ENCODE measurements at places on chromosomes 4 and X.

DNA sequence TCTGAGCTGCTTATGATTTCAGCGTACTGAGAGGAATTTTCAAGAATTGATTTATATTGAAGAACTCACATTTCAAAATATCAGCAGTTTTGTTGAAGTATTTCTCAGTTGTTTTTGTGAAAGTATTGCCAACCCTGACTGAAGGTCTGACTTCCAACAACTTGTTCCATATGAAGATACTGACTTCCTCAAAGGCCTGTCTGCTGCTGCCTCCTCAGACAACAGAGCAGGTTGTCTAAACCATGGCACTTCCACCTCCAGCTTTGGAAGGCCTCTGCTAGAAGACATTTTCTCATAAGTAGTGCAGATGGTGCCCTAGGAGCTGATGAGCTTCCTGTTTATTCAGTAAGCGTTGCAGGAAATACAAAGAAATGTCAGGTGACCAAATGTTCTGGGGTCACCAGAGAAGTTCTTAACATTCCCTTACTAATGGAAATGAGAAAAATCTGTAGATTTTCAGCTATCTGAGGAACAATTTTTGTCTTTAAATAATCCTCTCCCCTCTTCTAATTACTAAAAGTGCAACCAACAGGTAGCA is 28.8 kb downstream of the FGF2 start:
- no peak for DNase-seq

DNA sequence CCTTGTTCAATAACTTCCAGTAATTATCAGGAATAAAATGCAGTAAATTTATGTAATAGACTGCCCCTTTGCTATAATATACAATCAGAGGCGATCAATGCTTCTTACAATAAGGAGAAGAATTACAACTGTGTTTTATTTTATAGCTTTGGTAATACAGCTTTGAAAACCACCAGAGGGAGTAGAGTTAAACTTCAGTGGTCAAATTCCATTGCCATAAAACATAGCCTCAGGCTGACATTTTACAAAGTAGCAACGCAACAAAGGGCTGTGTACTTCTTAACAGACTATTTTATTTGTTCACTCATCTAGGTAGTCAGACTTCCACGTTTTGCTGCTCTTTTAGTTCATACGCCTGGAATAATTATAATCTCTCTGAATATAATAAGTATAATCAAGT is 58.5 kb downstream of the TEX13C start:
- DNase-seq = no peak

DNA sequence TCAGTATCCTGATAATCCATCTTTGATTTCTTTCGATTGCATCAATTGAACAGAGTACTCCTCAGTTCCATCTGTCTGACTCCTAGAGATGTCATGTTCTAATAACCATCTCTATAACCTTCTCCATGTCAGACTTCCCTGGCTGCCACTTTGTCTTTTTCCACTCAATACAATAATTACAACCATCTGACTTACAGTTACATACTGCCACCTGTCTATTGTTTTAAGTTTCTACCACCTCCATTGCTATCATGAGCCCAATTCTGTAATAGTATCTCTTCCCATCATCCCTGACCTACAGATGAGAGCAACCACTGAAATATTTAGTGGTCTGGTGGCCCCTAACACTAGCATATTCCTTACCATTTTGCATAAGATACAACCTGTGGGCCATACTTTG is 439.2 kb upstream of the FAM47C start:
- DNase-seq = no peak

- DNase-seq = peak; percentile 28
Measured at GRCh38 chrX:39613997-39614679, 483.6 kb downstream of the BCOR start.

DNA sequence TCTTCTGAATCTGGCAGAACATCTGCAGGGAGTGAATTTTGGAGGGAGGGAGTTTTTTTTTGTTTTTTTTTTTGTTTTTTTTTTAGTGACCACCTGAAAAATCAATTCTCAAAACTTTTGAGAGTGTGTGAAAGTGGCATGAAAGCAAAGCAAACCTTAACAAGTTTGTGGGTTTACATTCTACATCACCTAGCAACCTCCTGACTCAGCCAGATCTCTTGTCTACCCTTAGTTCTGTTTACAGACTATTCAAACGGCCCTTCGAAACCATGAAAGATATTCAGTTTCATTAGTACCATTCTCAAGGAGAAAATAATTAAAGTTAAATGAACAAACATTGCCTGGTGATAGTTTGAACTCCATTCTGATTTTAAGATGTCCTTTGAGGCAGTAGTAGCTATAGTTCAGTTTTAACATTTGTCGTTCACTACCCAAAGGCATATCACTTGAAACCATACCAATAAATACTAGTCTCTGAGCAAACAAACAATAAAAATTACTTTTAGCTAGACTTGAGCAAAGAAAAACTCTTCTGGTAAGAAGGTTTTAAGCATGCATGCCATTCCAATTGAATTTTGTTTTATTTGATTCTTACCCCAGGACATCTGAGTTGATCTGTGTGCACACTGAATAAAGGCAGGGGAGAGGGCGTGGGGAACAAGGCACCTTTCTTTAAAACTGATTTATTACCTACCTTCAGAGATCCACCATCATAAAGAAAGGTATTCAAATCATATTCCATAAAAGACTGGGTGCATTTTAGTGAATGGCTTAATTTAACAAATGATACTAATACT is 137.7 kb downstream of the ARX start:
- DNase-seq = no peak

GRCh38 chrX:123339221-123339905 is 155.3 kb downstream of the GRIA3 start:
- DNase-seq = no peak

GRCh38 chr4:20181926-20182325 is 69.8 kb upstream of the SLIT2 start:
- no peak for DNase-seq

DNA sequence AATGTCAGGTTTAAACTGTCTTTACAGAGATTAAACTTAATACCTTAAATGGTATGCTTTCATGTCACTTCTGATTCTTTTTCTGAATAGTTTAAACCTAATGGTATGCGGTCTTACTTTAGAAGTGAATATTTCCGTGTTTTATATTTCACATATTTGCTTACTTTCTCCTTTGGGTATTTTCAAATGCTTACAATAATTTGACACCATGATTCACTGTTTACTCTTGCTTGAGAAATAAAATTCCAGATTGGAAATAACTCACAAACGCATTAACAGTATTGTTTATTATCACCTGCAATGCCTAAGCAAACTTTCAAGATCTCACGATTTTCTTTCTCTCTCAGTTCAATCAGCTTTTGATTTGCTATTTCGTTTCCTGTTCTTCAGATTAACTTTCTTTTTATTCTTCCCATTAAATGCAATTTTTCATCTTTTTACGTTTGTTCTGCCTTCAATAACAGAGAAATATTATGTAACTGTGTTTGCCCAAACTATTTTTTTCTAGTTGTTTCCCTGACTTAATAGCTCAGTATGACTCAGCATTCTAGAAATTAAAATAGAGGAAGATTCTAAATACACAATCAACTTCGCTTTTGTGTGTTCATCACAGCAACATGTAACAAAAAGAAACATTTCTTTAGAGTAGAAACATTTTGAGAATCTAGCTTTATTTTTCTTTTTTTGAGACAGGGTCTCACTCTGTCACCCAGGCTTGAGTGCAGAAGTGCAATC is 955.5 kb upstream of the PRKX start:
- no peak for DNase-seq

DNA sequence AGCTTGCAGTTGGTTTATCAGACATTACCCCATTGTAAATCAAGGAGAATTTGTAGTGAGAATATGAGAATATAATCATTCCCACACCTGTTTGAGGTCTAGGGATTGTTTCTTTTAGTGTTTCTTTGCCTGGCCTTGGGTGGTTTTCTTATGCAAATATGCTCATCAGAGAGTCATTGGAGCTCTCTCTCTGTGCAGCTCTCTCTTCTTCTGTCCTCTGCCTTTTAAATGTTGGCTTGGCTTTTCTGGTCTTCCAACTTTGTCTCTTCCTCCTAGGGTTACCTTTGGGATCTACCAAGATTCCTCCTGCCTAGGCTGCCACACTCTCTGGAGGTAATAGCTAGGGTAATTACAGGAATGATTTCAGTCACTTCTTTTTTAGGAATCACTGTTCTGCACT is 102.3 kb upstream of the ARSJ start:
- DNase-seq = no peak

DNA sequence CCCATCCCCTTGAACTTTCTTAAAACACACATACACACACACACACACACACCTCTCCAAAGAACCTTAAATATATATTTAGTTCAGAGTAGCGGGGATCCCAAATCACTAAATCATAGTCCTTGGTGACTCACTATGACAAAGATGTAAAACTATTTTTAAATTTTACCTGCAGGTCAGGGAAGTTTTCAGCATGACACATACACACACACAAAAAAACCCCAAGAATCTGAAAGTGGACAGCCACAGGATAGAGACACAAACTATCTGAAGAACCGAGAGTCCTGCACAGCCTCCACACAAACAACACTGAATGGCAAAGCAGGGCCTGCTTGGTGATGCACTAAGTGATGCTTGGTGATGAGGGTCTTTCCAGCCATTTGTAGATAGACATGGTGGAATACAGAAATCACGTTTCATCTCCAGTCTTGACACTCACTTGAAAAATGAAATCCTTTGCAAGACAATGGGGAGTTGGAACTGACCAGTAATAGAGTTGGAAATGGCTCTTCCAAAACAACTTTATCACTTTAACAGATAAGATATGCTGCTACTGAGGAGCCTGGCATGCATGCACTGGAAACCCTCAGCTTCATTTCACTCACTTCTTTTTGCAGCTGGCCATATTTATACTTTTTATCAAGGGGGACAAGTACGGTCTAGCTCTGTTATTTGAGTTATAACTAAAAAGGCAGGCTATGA is 307.3 kb downstream of the RAPGEF2 start:
- no peak for DNase-seq

GRCh38 chrX:149527705-149528104 is 13.1 kb upstream of the EOLA1 start:
- DNase-seq = no peak

GRCh38 chr4:2304321-2304876 is 42.5 kb upstream of the MXD4 start:
- DNase-seq = no peak

- no peak for DNase-seq
Measured at GRCh38 chr4:25030277-25031076, at the start of gene LGI2. Gene LGI2, minus strand, starts transcription at chr4:25030946. Its CDS starts 253 bp downstream, at chr4:25030693.

DNA sequence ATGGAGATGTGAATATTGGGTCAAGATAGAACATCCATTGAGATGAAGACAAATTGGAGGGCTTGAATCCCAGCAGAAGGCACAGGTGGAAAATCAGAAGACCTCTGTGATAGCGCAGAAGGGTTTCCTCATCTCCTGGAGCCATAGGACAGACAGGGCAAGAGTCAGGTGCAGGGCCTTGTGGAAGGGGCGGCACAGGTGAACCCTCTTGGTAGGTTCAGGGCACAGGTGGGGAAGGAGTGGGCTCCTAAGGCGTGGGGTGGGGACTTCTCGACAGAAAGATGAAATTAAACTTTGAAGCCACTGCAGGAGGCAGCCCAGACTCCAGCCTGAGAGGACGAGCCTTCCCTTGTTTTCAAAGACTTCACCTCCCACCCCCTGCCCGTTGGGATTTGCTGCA is 9.3 kb upstream of the RGS12 start:
- no peak for DNase-seq

- DNase-seq = no peak
Measured at GRCh38 chr4:44438687-44439086, 9.9 kb downstream of the KCTD8 start.

DNA sequence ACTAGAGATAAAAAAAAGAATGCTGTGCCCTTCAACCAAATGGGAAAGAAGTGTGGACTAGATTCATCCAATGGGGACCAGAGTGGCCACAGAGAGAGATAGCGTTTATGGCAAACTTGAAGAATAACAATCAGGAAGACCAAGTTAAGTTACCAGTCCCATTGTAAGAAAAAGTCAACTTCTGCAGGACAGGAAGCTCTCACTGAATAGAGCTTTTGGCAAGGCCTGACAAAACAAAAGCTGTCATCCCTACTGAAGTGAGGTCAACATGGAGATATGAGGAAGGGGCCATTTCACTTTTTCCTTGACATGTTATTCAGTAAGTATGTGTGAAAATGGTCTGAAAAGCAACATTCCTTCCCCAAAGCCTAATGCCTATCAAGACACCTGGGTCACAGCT is 111.8 kb upstream of the KLHL13 start:
- DNase-seq = no peak

DNA sequence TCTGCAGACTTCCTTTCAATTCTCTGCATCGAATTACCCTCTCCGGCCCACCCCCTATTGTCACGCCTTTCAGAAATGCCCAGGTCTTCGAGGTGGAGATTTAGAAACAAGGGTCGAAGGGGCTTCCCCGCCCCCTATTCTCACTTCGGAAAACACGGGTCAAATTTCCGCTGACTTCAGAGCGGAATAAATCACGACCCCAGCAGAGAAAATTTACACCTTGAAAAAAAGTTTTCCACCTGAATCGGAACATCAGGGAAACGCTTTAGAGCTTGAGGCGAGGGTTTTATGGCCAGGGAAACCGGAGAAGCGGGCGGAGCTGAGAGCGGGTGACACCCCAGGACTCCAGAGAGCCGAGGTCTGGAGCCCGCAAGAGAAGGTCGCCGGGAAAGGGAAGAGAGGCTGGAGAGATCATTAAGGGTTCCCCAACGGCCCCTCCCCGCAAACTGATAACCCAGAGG is 1.6 kb downstream of the SHISA3 start:
- DNase-seq = no peak

DNA sequence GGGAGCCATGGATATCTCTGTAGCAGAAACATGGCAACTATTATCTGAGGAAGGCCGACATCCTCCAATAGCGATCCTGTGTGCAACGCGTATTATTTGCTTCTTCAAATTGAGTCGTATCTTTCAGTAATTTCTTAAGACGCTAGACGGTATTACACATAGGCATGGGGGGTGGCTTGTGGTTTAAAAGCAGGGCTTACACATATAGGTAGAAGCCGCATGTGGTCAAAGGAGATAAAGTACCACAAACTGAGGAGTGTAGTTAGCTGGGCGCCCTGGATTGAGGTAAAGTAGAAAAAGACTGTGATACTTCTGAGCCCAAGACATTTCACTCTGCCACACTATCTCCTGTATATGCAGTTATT is 94.6 kb downstream of the SORBS2 start:
- no peak for DNase-seq

DNA sequence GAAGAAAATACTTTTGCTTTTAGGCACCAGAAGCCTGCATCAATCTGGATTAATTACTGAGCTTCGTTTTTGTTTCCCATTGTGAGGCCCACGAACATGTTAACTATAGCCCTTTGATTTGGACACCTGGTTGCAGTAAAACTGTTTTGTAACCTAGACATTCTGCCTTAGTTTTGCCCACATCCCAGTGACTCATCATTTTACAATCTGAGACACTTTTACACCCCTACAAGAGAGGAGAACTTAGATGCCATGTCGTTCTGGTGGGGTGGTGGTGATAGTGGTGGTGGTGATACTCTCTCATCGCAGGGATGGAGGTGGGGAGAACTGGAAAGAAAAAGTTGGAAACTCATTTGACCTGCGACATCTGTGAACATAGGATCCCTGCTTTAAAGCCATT is 1257.2 kb downstream of the ADGRL3 start:
- no peak for DNase-seq

- no peak for DNase-seq
Measured at GRCh38 chr4:75841641-75842520, 60.4 kb downstream of the PPEF2 start.

GRCh38 chr4:136442447-136442846 is 1089.8 kb downstream of the PCDH18 start:
- no peak for DNase-seq
